ENCODE measurements at places on chromosomes 4 and X. TPM values are rescaled to one million over a fixed set of nuclear protein-coding genes. Genes with fewer than 3 reads are reported as not detected.
A peak's percentile ranks its signal among the peaks of the same experiment; 100 is the strongest.

The TBL1X gene
- 13.4 TPM for total RNA-seq

The F8A3 gene
- 8.8 TPM for total RNA-seq

The GC gene
- total RNA-seq = not detected

The GAGE12F gene
- not detected for total RNA-seq

The HERC5 gene
- total RNA-seq = 8.0 TPM

The RENBP gene
- 62.1 TPM for total RNA-seq

The BEND2 gene
- total RNA-seq = not detected

The IL21 gene
- not detected for total RNA-seq

- no peaks in the 10 kb centered on the region for H3K27me3 ChIP-seq
- H3K4me1 ChIP-seq = no peaks in the 10 kb centered on the region
- no peak overlapping the region for H3K27ac ChIP-seq
- no peaks in the 10 kb centered on the region for H3K36me3 ChIP-seq
Observed at GRCh38 chr4:157818946-157819692, 353.7 kb downstream of the GASK1B start.

GRCh38 chr4:77433418-77433733 is 172.2 kb upstream of the CXCL13 start:
- H3K27ac ChIP-seq = no peak overlapping the region
- DNase-seq = no peak
- H3K36me3 ChIP-seq = no peaks in the 10 kb centered on the region
- no peaks in the 10 kb centered on the region for H3K27me3 ChIP-seq
- peaks cover 6% of the 10 kb centered on the region for H3K4me1 ChIP-seq
- H3K4me3 ChIP-seq = no peak overlapping the region

- H3K27me3 ChIP-seq = no peaks in the 10 kb centered on the region
- no peak for DNase-seq
- H3K36me3 ChIP-seq = peaks cover 68% of the 10 kb centered on the region
- no peak overlapping the region for H3K27ac ChIP-seq
Observed at GRCh38 chr4:87117732-87118075, 102.7 kb downstream of the KLHL8 start.

DNA sequence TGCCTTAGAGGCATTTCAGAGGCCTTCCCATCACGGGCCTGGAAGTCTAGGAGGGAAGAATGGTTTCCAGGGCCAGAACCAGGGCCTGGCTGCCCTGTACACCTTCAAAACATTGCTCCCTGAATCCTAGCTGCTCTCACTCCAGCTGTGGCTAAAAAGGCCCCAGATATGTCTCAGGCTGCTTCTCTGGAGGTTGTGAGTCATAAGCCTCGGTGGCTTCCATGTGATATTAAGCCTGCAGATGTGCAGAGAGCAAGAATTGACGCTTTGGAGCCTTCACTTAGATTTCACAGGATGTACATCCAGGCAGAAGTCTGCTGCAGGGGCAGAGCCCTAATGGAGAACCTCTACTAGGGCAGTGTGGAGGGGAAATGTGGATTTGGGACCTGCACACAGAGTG is 502.5 kb downstream of the GRXCR1 start:
- H3K27ac ChIP-seq = no peak overlapping the region
- no peak overlapping the region for H3K4me3 ChIP-seq
- H3K36me3 ChIP-seq = no peaks in the 10 kb centered on the region
- no peaks in the 10 kb centered on the region for H3K27me3 ChIP-seq

DNA sequence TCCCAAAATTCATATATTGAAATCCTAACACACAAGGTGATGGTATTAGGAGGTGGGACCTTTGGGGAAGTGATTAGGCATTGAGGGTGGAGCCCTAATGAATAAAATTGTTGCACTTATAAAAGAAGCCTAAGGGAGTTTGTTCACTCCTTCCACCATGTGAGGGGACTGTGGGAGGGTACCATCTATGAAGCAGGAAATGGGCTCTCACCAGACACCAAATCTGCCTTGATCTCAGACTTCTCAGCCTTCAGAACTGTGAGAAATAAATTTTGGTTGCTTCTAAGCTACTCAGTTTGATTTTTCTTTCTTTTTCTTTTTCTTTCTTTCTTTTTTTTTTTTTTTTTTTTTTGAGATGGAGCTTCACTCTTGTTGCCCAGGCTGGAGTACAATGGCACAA is 116.2 kb upstream of the GPC3 start:
- no peaks in the 10 kb centered on the region for H3K27me3 ChIP-seq
- no peaks in the 10 kb centered on the region for H3K36me3 ChIP-seq
- no peak overlapping the region for H3K27ac ChIP-seq
- H3K4me1 ChIP-seq = no peaks in the 10 kb centered on the region
- no peak overlapping the region for H3K4me3 ChIP-seq

- peaks cover 12% of the 10 kb centered on the region for H3K36me3 ChIP-seq
- no peak overlapping the region for H3K4me3 ChIP-seq
Observed at GRCh38 chrX:155105919-155106318, 34.6 kb downstream of the BRCC3 start.

GRCh38 chr4:145740806-145741205 is 60.9 kb downstream of the C4orf51 start:
- H3K36me3 ChIP-seq = no peaks in the 10 kb centered on the region
- H3K27me3 ChIP-seq = no peaks in the 10 kb centered on the region
- no peak for DNase-seq
- no peak overlapping the region for H3K4me3 ChIP-seq

- H3K4me1 ChIP-seq = no peaks in the 10 kb centered on the region
- no peaks in the 10 kb centered on the region for H3K36me3 ChIP-seq
- H3K4me3 ChIP-seq = no peak overlapping the region
- DNase-seq = no peak
Observed at GRCh38 chrX:33133320-33133719, 78.0 kb downstream of the DMD start.

DNA sequence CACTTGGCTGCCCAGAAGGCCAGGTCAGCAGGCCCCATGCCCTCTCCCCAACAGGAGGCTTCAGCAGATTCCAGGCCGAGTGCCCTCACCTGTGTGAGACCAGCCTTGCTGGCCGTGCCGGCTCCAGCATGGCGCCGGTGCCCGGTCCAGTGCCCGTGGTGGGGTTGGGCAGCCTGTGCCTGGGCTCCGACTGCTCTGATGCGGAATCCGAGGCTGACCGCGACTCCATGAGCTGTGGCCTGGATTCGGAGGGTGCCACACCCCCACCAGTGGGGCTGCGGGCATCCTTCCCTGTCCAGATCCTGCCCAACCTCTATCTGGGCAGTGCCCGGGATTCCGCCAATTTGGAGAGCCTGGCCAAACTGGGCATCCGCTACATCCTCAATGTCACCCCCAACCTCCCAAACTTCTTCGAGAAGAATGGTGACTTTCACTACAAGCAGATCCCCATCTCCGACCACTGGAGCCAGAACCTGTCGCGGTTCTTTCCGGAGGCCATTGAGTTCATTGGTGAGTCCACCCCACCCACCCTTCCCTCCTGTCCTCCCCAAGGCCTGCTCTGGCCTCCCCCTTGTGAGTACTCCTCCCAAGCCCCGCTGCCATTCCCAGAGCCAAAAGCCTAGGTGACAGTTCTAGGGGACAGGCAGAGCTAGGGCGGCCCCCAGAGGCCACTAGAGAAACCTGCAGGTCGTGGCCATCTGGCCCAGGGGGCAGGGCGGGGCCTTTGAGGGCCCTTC is 2.3 kb downstream of the DUSP9 start:
- H3K36me3 ChIP-seq = no peaks in the 10 kb centered on the region
- H3K4me1 ChIP-seq = peaks cover 5% of the 10 kb centered on the region
- peak; percentile 79 for DNase-seq
- H3K27me3 ChIP-seq = peaks cover 42% of the 10 kb centered on the region
- no peak overlapping the region for H3K4me3 ChIP-seq

- no peak overlapping the region for H3K27ac ChIP-seq
- H3K4me1 ChIP-seq = no peaks in the 10 kb centered on the region
- no peak overlapping the region for H3K4me3 ChIP-seq
Observed at GRCh38 chrX:152861116-152861515, 30.3 kb downstream of the NSDHL start.

DNA sequence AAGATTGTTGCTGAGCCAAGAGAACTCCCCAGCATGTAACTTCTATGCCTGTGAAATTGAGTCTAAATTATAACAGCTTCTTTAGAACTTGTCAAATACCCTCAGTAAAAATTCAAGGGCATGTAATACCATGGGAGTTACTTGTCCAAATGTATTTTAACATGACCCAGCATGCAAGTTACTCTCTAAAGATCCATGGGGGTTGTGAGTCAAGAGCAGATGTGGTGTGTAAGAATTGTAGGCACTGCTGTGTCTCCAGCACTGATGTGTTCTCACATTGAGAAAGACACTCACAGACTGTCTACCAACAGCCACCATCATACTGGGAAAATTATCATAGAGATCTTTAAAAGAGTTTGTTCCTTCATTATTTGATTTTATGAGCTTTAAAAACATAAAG is 237.4 kb upstream of the IL1RAPL1 start:
- no peaks in the 10 kb centered on the region for H3K27me3 ChIP-seq
- H3K27ac ChIP-seq = no peak overlapping the region
- H3K4me1 ChIP-seq = no peaks in the 10 kb centered on the region
- DNase-seq = no peak

DNA sequence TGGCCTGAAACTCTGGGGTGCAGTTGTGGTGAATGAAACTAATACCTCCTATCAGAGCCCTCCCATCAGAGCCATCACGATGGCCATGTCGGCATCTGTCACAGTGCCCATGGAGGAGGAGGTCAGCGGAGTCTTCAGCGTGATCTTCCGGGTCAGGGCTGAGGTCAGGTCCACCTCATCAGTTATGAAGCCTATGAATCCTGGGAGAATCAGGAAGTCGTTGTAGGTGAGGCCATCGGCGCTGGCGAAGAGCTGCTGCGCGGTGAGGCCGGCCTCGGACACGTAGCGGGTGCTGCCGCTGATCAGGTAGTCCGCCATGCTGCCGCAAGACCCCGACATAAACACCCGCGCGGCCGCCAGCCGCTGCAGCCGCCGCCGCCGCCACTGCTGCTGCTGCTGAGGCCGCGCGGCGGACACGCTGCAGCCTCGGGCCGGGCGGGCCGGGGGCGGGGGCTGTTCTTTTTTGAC is 376.7 kb upstream of the MAOA start:
- no peak overlapping the region for H3K4me3 ChIP-seq
- H3K27me3 ChIP-seq = no peaks in the 10 kb centered on the region
- H3K27ac ChIP-seq = no peak overlapping the region
- H3K4me1 ChIP-seq = no peaks in the 10 kb centered on the region
- DNase-seq = no peak

GRCh38 chr4:66767442-66767841 is 777.9 kb downstream of the CENPC start:
- no peak overlapping the region for H3K4me3 ChIP-seq
- no peak overlapping the region for H3K27ac ChIP-seq
- H3K36me3 ChIP-seq = no peaks in the 10 kb centered on the region
- no peaks in the 10 kb centered on the region for H3K27me3 ChIP-seq
- H3K4me1 ChIP-seq = no peaks in the 10 kb centered on the region

- no peak overlapping the region for H3K4me3 ChIP-seq
- no peaks in the 10 kb centered on the region for H3K27me3 ChIP-seq
- H3K36me3 ChIP-seq = no peaks in the 10 kb centered on the region
- H3K4me1 ChIP-seq = no peaks in the 10 kb centered on the region
- no peak for DNase-seq
Observed at GRCh38 chrX:44068043-44068442, 94.9 kb upstream of the NDP start.

GRCh38 chrX:38154818-38155217 is 65.9 kb downstream of the SRPX start:
- H3K27me3 ChIP-seq = no peaks in the 10 kb centered on the region
- no peaks in the 10 kb centered on the region for H3K36me3 ChIP-seq
- H3K4me1 ChIP-seq = no peaks in the 10 kb centered on the region
- no peak overlapping the region for H3K27ac ChIP-seq
- no peak overlapping the region for H3K4me3 ChIP-seq
- no peak for DNase-seq

GRCh38 chrX:24093746-24094145 is 39.0 kb downstream of the EIF2S3 start:
- H3K36me3 ChIP-seq = no peaks in the 10 kb centered on the region
- H3K4me1 ChIP-seq = no peaks in the 10 kb centered on the region
- no peak overlapping the region for H3K27ac ChIP-seq
- DNase-seq = no peak
- no peak overlapping the region for H3K4me3 ChIP-seq

- no peak overlapping the region for H3K4me3 ChIP-seq
- H3K27ac ChIP-seq = no peak overlapping the region
- no peaks in the 10 kb centered on the region for H3K4me1 ChIP-seq
- no peak for DNase-seq
- no peaks in the 10 kb centered on the region for H3K36me3 ChIP-seq
- H3K27me3 ChIP-seq = no peaks in the 10 kb centered on the region
Observed at GRCh38 chrX:6169407-6169806, 59.3 kb downstream of the NLGN4X start.

- peaks cover 3% of the 10 kb centered on the region for H3K4me1 ChIP-seq
- H3K27ac ChIP-seq = no peak overlapping the region
- DNase-seq = no peak
- no peak overlapping the region for H3K4me3 ChIP-seq
- no peaks in the 10 kb centered on the region for H3K27me3 ChIP-seq
- H3K36me3 ChIP-seq = no peaks in the 10 kb centered on the region
Observed at GRCh38 chr4:127138586-127138985, 494.2 kb upstream of the INTU start.

DNA sequence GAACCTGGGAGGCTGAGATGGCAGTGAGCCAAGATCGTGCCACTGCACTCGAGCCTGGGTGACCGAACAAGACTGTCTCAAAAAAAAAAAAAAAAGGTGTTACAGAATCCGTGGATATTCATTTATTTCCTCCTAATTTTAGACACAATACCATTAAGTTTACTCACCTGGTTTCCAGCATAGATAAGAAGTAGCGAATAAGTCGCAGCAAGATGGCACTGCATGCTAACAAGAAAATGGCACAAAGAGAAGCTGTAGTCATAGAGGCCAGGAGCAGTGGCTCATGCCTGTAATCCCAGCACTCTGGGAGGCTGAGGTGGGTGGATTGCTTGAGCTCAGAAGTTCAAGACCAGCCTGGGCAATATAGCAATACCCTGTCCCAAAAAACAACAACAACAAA is 17.0 kb upstream of the MOB1B start:
- no peaks in the 10 kb centered on the region for H3K27me3 ChIP-seq
- H3K4me3 ChIP-seq = no peak overlapping the region

GRCh38 chr4:86961605-86962295 is 26.9 kb downstream of the AFF1 start:
- H3K4me3 ChIP-seq = no peak overlapping the region
- peaks cover 23% of the 10 kb centered on the region for H3K4me1 ChIP-seq
- H3K36me3 ChIP-seq = no peaks in the 10 kb centered on the region
- H3K27me3 ChIP-seq = no peaks in the 10 kb centered on the region
- H3K27ac ChIP-seq = no peak overlapping the region
- DNase-seq = peak; percentile 32

GRCh38 chr4:168631241-168632162 is 134.7 kb downstream of the PALLD start:
- peak overlapping the region; percentile 35 for H3K4me3 ChIP-seq
- H3K27me3 ChIP-seq = no peaks in the 10 kb centered on the region
- peaks cover 11% of the 10 kb centered on the region for H3K4me1 ChIP-seq
- DNase-seq = peak; percentile 59
- H3K36me3 ChIP-seq = no peaks in the 10 kb centered on the region
